ENCODE measurements at places on chromosomes 6 and 20.

- DNase-seq = peak; percentile 98
Measured at GRCh38 chr6:122399348-122400120, at the start of gene HSF2. Gene HSF2, plus strand, starts transcription at chr6:122399652. Its CDS starts 86 bp downstream, at chr6:122399738.

DNA sequence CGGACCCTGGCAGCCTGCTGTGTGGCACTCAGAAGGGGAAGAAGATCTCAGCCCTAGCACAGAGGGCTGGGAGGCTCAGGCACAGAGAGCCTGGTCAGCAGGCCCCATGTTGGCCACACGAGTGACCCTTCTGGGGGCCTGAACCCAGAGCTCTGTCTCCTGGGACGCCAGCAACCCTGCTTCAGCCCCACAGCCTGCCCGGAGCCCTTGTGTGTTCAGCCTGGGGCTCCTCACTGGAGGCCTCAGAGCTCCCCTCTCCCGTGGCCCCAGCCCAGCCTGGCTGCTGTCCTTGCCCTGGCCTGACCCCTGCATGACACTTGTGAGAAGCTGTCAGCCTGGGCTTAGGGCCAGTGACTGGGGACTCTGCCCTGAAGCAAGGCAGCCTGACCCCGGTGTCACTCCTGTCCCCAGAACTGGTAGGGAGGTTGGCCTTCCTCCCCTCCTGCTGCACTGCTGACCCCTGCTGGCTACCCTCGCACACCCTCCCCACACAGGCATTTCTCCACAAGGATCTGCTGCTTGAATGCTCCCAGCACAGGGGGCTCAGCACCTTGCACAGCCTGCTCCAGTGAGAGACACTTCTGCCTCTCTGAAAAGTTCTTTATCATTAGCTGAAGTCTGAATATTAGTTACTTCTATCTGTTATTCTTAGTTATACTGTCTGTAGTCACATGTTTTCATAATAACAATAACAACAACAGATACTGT is 15.4 kb upstream of the IP6K3 start:
- peak; percentile 39 for DNase-seq

- DNase-seq = peak; percentile 27
Measured at GRCh38 chr20:59253325-59253724, 47.1 kb upstream of the EDN3 start.

GRCh38 chr20:48342822-48343513 is 484.8 kb downstream of the PREX1 start:
- no peak for DNase-seq

GRCh38 chr6:5729813-5730517 is 276.8 kb downstream of the NRN1 start:
- DNase-seq = no peak
